ENCODE measurements at places on chromosomes 1 and 21. TPM values are rescaled to one million over a fixed set of nuclear protein-coding genes. Genes with fewer than 3 reads are reported as not detected.

Gene CRABP2
- 1.2 TPM for total RNA-seq

Gene CYYR1
- total RNA-seq, result 0.05 TPM

GRCh38 chr1:150210706-150211105 is 25.2 kb downstream of the ANP32E start:
- DNase-seq, result no peak

DNA sequence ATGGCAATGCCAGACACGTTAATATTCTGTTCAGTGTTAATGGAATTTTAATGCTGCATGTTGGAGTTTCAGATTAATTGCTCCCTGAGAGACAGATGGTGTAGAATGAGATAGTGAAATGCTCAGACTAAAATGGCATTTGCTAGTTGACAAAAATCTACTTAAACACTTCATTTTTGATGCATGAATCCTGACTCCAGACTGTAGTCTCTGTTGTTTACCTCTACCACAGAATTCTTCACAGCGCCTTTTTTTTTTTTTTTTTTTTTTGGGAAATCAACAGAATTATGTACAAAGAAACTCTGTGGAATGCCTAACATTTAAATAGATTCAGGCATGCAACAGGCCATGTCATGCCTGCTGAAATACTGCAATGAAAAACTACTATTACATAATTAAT is 111.3 kb downstream of the PLPPR5 start:
- no peak for DNase-seq

All from NCI-H460 (cell line).